ENCODE measurements at places on chromosomes 7 and 10.

- no peak for DNase-seq
Observed at GRCh38 chr10:89275383-89275782, 23.8 kb upstream of the LIPA start.

DNA sequence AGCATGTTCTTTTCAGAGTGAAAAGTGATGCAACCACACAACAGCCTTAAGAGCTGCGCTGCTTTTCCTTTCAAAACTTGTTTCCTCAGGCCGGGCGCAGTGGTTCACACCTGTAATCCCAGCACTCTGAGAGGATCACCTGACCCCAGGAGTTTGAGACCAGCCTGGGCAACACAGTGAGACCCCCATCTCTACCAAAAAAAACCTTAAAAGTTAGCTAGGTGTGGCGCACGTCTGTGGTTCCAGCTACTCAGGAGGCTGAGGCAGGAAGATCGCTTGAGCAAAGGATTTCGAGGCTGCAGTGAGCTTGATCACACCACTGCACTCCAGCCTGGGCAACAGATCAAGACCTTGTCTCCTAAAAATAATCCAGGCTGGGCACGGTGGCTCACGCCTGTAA lies 2.0 kb downstream of the COX19 start:
- DNase-seq: no peak

- DNase-seq: no peak
Observed at GRCh38 chr10:124611738-124612137, 132.4 kb downstream of the FAM53B start.

DNA sequence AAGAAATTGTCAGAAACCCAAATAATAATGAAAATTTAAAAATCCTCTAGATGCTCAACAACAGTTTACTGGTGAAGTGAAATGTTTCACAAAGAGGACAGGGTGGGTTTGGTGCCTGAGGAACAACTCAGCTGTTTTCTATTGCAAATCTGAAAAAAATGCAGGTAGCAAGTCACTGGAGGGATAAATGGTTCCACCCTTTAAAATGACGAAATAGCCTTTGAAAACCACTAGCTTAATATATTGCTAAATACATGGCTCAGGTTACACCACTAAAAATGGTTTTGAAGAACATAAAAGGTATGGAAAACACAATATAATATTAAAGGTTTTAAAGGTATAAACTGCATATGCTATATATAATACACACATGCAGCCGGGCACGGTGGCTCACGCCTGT lies 69.5 kb downstream of the LMBR1 start:
- DNase-seq: no peak

DNA sequence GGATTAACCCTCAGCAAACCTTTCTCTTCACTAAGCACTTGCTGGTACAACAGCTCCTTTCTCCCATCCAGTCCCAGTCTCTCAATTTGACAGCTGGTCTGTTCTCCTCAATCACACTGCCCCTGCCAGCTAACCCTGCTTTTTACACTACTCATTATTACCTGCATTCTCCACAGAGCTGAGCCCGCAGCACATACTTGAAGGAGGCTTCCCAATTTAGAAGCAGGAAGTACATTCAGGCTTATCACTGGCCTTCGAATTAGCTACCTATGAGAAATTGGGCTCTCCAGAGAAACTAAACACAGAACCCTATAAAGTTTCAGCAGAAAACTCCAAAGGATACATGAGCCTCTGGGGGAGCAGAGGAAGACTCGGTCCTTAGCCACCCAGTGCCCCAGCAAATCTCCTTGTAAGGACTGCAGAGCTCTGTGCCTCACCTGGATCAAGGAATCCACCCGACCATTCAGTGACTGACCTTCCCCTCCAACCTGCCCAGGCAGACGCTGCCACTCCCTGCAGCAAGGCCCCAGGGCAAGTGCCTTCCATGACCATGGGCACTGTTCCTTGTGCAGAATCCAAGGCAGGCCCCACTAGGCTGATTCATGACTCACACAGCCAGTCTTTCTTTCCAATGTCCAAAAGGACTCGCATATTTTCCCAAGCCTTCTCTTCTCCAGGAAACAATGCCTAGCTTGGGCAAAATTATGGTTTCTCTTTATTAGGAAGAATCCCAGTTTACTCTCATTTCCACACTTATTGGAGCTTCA lies 68.0 kb downstream of the VOPP1 start:
- DNase-seq: no peak

GRCh38 chr7:100016215-100016901 lies 962 bp downstream of the ZKSCAN1 start:
- DNase-seq: no peak

DNA sequence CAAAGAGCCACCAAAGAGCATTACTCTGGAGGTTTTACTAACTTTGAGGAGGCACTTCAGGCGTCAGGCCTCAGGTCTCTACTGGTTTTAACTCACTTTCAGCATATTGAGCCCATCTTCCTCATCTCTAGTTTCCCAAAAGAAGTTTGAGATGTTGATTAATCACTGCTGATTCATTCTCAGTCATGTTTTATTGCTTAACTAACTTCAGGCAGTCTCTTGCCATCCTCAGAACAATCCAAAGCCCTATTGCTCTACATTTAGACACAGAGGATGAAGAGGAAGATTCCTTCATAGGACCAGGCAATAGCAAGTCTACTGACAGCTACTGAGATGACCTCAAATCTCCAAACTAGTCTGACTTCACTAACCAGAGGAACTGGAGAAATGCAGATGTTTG lies 39.1 kb upstream of the BET1 start:
- DNase-seq: no peak

GRCh38 chr10:80468806-80469421 lies 14.8 kb downstream of the TSPAN14 start:
- DNase-seq: no peak

- DNase-seq: no peak
Observed at GRCh38 chr7:144975882-144976281, 140.0 kb upstream of the TPK1 start.

- DNase-seq: no peak
Observed at GRCh38 chr10:77445547-77445946, 192.1 kb downstream of the KCNMA1 start.

DNA sequence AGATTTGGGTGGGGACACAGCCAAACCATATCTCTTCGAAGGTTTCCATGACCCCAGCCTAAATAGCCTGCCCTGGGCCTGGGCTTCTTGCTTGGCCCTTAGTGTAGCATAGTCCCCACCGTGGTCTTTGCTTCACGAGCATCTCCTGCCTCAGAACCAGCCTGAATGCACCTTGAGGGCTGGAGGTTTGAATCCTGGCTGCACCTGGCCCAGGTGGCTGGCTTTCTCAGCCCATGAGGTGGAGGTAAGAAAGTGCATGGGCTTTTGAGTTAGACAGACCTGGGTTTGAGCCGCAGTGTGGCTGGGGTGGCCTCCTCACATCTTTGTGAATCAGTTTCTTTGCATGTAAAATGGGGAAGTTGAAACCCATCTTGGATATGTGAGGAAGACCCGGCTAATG lies 24.2 kb upstream of the PCBD1 start:
- no peak for DNase-seq

DNA sequence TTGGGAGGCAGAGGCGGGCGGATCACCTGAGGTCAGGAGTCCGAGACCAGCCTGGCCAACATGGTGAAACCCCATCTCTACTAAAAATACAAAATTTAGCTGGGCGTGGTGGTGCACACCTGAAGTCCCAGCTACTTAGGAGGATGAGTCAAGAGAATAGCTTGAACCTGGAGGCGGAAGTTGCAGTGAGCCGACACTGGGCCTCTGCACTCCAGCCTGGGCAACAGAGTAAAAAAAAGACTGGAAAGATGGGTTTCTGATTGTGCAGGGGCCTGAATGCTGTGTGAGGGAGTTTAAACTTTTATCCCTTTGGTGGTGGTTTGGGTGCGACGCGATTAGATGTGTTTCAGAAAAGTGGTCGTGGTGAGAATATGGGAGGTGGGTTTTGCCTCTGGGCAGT lies 1.8 kb downstream of the CHST12 start:
- DNase-seq: no peak

GRCh38 chr7:2520131-2520760 lies 672 bp downstream of the LFNG start:
- no peak for DNase-seq

GRCh38 chr7:111485701-111486380 lies 76.5 kb downstream of the IMMP2L start:
- no peak for DNase-seq

GRCh38 chr10:28585076-28585475 lies 52.2 kb downstream of the WAC start:
- no peak for DNase-seq

- no peak for DNase-seq
Observed at GRCh38 chr7:141203177-141203576, 129.3 kb downstream of the TMEM178B start.

DNA sequence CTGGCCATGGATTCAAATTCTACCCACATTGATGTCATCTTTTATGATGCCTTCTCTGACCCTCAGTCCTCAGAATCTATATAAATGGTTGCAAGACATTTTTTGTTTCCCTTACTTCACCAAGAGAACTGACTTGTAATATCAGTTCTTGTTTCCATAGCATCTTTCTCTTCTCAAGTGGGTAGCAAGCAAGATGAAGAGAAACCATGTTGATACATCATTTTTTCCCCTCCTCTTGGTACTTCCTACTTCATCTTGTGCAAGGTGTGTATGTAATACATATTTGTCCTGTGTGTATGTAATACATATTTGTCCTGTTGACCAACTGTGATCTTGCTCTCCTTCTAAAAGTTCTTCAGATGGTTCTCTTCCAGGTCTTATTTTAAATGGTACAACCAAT lies 348.6 kb downstream of the PTEN start:
- no peak for DNase-seq

DNA sequence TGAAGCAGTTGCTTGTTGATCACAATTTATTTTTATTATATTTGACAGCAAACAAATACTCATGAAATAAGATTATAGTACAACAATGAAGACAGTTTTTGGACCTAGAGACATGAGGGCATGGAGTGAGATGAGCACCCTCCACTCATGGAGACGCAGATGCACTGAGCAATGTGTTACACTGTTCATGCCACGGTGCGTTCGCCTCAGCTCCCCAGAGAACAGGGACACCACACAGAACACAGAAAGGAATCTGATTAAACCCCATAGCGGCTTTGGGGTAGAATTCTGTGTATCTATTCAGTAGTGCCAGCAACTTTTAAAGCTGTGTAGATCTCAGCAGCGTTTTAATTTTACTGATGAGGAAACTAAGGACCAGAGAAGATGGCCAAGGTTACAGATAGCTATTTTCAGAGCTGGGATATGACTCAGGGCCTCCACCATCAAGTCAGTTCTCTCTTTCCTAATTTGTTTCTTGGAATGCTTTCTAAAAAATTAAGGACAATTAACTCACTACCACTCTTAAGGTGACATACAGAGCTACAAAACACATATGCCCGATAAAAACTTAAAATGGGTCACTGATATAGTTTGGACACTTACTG lies 33.6 kb downstream of the FAM25A start:
- DNase-seq: no peak

DNA sequence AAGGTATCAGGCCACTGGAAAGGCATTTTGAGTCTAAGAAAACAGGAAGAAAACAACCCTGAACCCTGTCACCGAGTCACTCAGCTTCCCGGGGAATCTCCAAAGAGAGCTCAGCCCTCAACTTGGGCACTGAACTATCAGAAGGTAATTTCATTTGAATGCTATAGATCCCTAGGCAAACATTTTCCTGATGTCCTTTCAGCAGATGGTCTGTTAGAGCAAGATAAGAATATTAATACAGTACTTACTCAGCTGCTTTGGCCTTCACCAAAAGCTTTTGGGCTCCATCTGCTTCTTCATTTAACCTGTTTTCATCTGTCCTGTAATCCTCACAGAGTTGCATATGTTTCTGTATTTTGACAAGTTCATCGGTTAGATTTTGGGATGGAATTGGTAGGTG lies 34.2 kb upstream of the LAMB1 start:
- DNase-seq: no peak

- no peak for DNase-seq
Observed at GRCh38 chr10:43188702-43189101, 50.5 kb downstream of the CSGALNACT2 start.

GRCh38 chr7:24769851-24770250 lies 12.6 kb upstream of the GSDME start:
- no peak for DNase-seq

- no peak for DNase-seq
Observed at GRCh38 chr7:30086529-30086928, 48.3 kb upstream of the MTURN start.

DNA sequence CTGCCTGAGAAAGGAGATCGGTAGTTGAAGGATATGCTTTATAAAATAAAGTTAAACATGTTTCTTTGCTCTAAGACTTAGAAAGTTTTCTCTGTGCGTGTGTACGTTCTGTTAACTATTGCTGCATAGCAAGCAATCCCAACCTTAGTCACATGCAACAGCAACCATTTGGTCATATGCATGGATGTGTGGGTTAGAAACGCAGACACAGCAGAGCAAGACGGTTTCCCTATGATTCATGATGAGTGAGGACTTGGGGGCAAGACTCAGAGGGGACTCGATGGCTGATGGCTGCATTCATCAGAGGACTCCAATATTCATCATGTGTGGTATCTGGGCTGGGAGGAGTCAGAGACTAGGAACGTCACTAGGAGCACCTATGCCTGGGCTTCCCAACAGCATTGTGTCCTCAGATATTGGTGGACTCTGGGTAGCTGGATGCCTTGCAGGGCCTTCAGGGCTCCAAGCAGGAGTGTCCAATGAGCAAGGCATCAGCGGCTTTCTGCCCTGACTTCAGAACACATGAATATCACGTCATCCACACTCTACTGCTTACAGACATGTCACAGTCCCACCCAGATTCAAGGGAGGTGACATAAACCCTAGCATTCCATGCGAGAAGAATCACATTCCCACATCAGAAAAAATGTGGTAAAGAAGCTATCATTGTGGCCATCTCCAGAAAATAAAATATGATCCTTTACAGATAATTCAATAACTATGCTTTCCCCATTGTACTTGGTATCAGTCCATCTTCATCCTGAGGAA lies 731.2 kb downstream of the TNS3 start:
- DNase-seq: no peak

DNA sequence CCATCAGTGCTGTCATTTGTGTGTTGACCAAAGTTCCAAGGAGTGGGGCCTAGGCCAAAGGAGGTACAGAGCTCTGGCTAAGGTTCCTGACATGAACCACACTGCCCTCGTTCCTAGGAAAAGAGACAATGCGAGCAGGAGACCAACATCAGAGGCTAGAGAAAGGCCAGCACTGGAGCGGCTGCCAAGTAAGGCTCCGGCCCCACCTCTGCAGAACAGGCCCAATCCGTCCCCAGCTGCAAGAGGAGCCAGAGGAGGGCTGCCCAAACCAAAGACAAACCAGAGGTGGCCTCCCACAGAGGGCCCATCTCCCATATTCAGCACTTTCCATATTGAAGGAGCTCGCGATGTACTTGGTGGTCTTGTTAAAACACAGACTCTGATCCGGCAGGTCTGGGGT lies 81.0 kb downstream of the FAM53B start:
- no peak for DNase-seq

- no peak for DNase-seq
Observed at GRCh38 chr10:62653254-62653653, 151.3 kb upstream of the ADO start.

DNA sequence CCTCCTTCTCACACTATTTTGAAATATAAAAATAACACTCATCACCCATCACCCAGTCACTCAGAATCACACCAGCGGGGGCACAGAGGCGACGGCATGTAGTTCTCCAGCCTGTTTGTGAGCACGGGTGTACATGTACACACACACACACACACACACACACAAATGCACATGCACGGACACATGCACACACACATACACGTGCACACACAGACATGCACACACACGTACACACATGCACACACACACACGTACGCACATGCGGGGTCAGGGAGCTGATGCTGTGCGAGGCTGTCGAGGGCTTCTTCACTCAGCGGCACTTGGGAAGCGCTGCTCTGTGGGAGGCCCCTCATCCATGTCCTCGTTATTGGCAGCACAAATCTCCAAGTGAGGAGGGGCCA lies 178.8 kb downstream of the ELFN1 start:
- DNase-seq: no peak

- no peak for DNase-seq
Observed at GRCh38 chr10:71372882-71373495, 23.7 kb upstream of the CDH23 start.

Measured in NCI-H526 (cell line).